Activated CD4-positive, alpha-beta T cell treated with anti-CD3 and anti-CD28 coated beads for 1 hour (primary cell): ENCODE measurements at places on chromosomes 4 and X.

- no peak for DNase-seq
Observed at GRCh38 chr4:72666910-72667309, 97.9 kb upstream of the ADAMTS3 start.

DNA sequence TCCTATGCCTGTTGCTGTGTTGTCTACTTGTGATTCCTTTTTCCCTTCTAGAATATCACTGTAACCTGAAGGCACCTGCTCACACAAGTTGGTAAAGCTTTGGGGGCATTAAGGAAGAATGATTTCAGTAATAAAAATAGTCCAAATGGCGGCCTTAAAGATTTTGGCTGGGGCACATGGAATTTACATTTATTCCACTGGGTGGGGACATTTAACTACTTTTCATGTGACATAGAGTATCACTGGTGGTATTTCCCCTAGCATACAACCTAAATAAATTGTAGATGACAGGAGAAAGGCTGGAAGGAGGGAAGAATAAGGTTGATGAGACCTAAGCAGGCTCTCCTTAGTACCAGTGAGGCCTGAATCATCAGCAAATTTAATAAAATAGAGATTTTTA is 121.8 kb upstream of the EDA2R start:
- DNase-seq = no peak

DNA sequence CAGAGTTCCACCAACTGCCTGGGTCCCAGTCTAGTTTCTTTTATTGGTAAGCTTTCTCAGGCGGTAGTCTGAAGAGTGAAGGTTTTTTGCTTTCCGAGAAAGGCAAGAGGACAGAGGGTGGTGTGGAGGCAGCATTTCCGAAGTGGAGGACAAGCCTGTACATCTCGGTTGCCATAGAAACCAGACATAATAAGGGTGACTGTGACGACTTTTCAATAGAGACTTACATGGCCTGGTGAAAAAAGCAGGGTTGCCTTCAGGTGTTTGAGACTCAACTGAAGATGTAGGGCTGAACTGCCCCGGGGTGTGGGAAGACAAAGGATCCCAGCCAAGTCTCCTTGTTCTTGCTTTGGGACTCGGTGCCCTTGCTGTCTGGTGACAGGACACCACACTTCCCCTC is 53.6 kb upstream of the RAB40AL start:
- no peak for DNase-seq

- no peak for DNase-seq
Observed at GRCh38 chr4:146182443-146182842, 6.9 kb downstream of the LSM6 start.

- no peak for DNase-seq
Observed at GRCh38 chr4:108361446-108361820, 192.7 kb upstream of the LEF1 start.
